ENCODE measurements at places on chromosomes 12 and 14. TPM values are rescaled to one million over a fixed set of nuclear protein-coding genes. Genes with fewer than 3 reads are reported as not detected.
A peak's percentile ranks its signal among the peaks of the same experiment; 100 is the strongest.

DNA sequence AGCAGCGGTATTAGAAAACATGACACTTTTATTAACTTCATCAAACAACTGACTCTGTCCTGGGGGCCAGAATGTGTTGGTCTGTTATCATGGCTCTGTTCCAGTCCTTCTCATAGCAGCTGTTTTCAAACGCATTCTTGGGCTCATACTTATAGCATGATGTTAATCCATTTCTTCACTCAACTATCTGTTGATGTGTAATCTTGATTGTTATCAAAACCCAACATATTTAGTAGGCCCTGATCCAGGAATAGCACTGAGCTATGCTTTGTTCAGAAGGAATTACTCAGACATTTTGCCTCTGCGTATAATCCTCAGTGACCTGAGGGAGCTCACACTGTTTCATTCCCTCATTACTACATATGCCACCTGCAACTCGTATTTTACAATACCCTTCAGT lies 315.9 kb downstream of the BMP4 start:
- peak; percentile 4 for DNase-seq

DNA sequence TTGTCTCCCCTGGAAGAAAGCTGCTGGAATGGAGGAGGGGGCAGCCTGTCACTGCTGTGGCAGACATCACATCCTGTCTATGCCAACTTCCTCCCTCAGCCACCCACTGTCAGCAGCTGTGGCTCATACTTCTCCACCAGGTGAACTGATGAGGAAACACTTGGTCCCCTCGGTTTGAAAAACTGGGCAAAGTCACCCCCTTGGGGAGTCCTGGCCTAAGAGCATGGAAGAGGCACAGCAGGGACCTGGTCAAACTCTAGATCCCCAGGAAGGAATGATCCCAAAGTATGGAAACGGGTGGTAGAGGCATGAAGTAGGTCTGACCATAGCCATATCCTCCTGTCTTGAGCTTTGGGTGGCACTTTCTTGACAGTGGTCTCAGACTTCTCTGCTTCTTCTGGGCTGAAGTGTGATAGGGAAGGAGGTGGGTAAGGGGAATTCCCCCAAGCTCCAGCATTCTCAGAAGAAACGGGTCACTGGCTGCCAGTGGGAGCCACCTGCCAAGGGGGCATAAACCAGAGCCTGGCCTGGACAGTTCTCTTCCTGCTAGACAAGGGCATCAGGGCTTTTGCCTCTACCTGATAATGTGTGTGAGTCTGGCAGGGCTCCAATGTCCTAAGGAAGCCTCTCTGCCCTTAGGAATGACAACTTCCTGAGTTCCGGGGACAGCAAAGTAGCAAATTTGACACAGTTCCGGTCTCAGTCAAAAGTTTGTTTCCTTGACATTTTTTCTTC lies 36.0 kb downstream of the FMNL3 start:
- no peak for DNase-seq

GRCh38 chr14:24943024-24943423 lies 106.9 kb downstream of the STXBP6 start:
- no peak for DNase-seq

GRCh38 chr12:19897900-19898408 lies 458.7 kb downstream of the AEBP2 start:
- DNase-seq: no peak

- DNase-seq: no peak
These were observed 383.8 kb downstream of the NOVA1 start for GRCh38 chr14:26213846-26214575.

The PPP1R12A gene
- total RNA-seq: 53.2 TPM

The RNASE8 gene
- total RNA-seq: not detected

The CD69 gene
- 0.39 TPM for total RNA-seq

The NID2 gene
- total RNA-seq: 40.1 TPM

The KLRK1 gene
- not detected for total RNA-seq

The RHOJ gene
- total RNA-seq: 163 TPM

Measured in dermis microvascular lymphatic vessel endothelial cell (primary cell).